ENCODE measurements at places on chromosomes 13 and 19. TPM values are rescaled to one million over a fixed set of nuclear protein-coding genes. Genes with fewer than 3 reads are reported as not detected.

Gene LILRB5
- 0.09 TPM for total RNA-seq

Gene CYP2S1
- total RNA-seq, result 173 TPM

Gene LSR
- 130 TPM for total RNA-seq

Gene TRIP10
- total RNA-seq, result 61.5 TPM

Gene SMIM44
- total RNA-seq, result not detected

Gene TPRX2
- total RNA-seq, result not detected

Gene ZNF492
- total RNA-seq, result 0.17 TPM

Gene LRRC25
- total RNA-seq, result 0.18 TPM

Gene FAM124A
- total RNA-seq, result 41.2 TPM

GRCh38 chr13:33860526-33860925 lies 42.6 kb downstream of the RFC3 start:
- no peak overlapping the region for H3K27ac ChIP-seq
- no peak overlapping the region for H3K4me3 ChIP-seq
- H3K27me3 ChIP-seq, result no peaks in the 10 kb centered on the region
- no peak for DNase-seq

- H3K27ac ChIP-seq, result no peak overlapping the region
- no peaks in the 10 kb centered on the region for H3K27me3 ChIP-seq
- no peaks in the 10 kb centered on the region for H3K36me3 ChIP-seq
- H3K4me1 ChIP-seq, result peaks cover 31% of the 10 kb centered on the region
These were observed 762.2 kb downstream of the EFNB2 start for GRCh38 chr13:105773241-105773640.

GRCh38 chr13:98221234-98221633 lies 44.2 kb upstream of the RNF113B start:
- no peaks in the 10 kb centered on the region for H3K27me3 ChIP-seq
- H3K4me3 ChIP-seq, result no peak overlapping the region
- peaks cover 36% of the 10 kb centered on the region for H3K4me1 ChIP-seq
- DNase-seq, result no peak

GRCh38 chr19:54448040-54448773 lies 792 bp upstream of the LENG8 start:
- H3K36me3 ChIP-seq, result peaks cover 37% of the 10 kb centered on the region
- DNase-seq, result peak; percentile 46
- H3K27me3 ChIP-seq, result peaks cover 2% of the 10 kb centered on the region
- H3K4me3 ChIP-seq, result peak overlapping the region; percentile 99
- H3K27ac ChIP-seq, result peak overlapping the region; percentile 99
- peaks cover 25% of the 10 kb centered on the region for H3K4me1 ChIP-seq

GRCh38 chr19:2324220-2324948 lies 4.0 kb downstream of the LSM7 start:
- no peak overlapping the region for H3K27ac ChIP-seq
- H3K4me1 ChIP-seq, result peaks cover 13% of the 10 kb centered on the region
- no peaks in the 10 kb centered on the region for H3K27me3 ChIP-seq
- no peak for DNase-seq
- H3K4me3 ChIP-seq, result no peak overlapping the region

GRCh38 chr13:112687836-112688559 lies 1.8 kb upstream of the ATP11A start:
- no peak for DNase-seq
- peak overlapping the region; percentile 73 for H3K4me3 ChIP-seq
- peak overlapping the region; percentile 76 for H3K27ac ChIP-seq
- peaks cover 36% of the 10 kb centered on the region for H3K4me1 ChIP-seq
- H3K27me3 ChIP-seq, result no peaks in the 10 kb centered on the region

DNA sequence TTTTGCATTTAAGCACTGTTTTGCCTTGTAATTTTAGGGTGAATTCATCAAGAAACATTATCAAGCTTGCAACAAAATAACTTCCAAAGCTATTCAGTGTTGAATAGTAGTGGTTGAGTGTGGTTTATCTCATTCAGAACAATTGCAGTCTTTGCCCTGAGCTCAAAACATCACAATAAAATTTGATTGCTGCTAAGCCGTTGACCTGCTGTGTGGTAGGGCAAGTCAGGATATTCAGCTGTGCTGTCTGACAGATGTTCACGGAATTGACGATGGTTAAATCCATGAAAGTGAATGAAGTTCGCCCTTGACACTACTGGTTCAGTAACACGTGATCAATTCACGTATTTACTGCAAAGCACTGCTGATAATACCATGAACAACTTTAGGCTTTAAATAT lies 66.9 kb downstream of the GJA3 start:
- H3K27me3 ChIP-seq, result no peaks in the 10 kb centered on the region
- no peak overlapping the region for H3K4me3 ChIP-seq
- peak overlapping the region; percentile 46 for H3K27ac ChIP-seq
- peaks cover 17% of the 10 kb centered on the region for H3K4me1 ChIP-seq
- no peak for DNase-seq
- H3K36me3 ChIP-seq, result no peaks in the 10 kb centered on the region

DNA sequence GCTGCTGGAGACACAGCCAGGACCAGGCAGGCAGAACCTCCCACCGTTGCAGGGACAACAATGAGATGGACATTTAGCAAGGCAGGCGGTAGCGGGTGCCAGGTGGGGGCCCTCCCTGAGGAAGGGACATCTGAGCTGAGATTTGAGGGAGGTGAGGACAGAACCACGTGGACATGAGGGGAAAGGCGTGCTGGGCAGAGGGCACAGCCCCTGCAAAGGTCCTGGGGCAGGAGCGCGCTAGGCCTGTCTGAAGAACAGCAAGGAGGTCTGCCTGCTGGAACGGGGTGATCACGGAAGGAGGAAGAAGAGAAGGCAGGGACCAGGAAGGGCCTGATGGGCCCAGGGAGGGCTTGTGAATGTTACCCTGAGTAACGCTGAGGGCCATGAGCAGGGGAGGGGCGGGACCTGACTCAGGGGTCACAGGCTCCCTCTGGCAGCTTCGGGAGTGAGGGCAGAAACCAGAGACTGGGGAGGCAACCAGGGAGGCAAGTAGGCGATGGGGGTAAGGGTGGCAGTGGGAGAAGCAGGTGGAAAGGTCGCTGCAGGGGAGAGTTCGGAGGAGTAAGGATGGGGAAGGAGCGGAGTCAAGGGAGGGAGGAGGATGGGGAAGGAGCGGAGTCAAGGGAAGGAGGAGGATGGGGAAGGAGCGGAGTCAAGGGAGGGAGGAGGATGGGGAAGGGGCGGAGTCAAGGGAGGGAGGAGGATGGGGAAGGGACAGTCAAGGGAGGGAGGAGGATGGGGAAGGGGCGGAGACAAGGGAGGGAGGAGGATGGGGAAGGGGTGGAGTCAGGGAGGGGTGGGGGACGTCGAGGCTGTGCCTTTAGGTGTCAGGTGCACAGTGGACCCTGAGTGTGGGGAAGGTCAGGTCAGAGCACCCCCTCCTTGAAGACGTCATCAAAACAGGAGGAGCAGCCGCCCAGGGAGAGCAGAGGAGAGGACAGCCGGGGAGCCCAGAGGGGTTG lies 15.7 kb upstream of the B3GNT3 start:
- no peaks in the 10 kb centered on the region for H3K27me3 ChIP-seq
- H3K36me3 ChIP-seq, result peaks cover 6% of the 10 kb centered on the region
- H3K4me1 ChIP-seq, result peaks cover 16% of the 10 kb centered on the region
- H3K4me3 ChIP-seq, result peak overlapping the region; percentile 83

GRCh38 chr19:39405958-39406655 lies 540 bp upstream of the ZFP36 start:
- peak; percentile 78 for DNase-seq
- H3K27ac ChIP-seq, result peak overlapping the region; percentile 94
- no peaks in the 10 kb centered on the region for H3K27me3 ChIP-seq
- peaks cover 8% of the 10 kb centered on the region for H3K36me3 ChIP-seq

DNA sequence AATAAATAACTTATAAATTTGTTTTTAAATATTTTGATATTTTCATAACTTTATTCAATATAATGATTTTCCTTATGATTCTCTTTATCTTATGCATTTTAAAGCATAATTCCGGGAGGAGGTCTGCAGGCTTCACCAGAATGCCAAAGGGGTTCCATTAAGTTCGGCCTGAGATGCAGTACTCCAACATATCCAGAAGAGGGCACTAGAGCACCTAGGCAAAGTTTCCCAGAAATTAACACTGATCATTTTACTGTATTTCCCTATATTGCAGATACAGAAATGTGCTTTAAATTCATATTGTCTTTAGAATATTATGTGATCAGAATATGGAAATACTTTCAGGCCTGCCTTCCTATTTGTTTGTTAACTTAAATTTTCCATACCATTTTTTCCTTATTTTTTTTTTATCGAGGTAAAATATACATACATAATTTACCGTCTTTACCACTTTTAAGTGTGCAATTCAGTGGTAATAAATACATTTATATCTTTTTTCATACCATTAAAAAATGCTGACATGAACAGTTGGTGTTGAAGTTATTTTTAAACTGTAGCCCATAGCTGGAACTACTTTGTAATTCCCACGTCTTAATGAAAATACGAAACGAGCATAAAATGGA lies 58.9 kb upstream of the TM9SF2 start:
- H3K36me3 ChIP-seq, result no peaks in the 10 kb centered on the region
- DNase-seq, result peak; percentile 27
- H3K4me3 ChIP-seq, result no peak overlapping the region
- H3K27me3 ChIP-seq, result no peaks in the 10 kb centered on the region
- no peak overlapping the region for H3K27ac ChIP-seq
- peaks cover 32% of the 10 kb centered on the region for H3K4me1 ChIP-seq

GRCh38 chr13:105915146-105915850 lies 620.2 kb downstream of the EFNB2 start:
- H3K4me3 ChIP-seq, result no peak overlapping the region
- H3K36me3 ChIP-seq, result 0 out of 2 replicates have a peak, but pooled peaks cover 4% of the 10 kb centered on the region
- H3K27me3 ChIP-seq, result no peaks in the 10 kb centered on the region
- H3K27ac ChIP-seq, result no peak overlapping the region
- H3K4me1 ChIP-seq, result peaks cover 17% of the 10 kb centered on the region

GRCh38 chr13:27573265-27573664 lies 47.1 kb downstream of the LNX2 start:
- 0 out of 2 replicates have a peak, but pooled peaks cover 8% of the 10 kb centered on the region for H3K36me3 ChIP-seq
- H3K4me3 ChIP-seq, result no peak overlapping the region
- H3K27ac ChIP-seq, result peak overlapping the region; percentile 41
- DNase-seq, result no peak
- H3K27me3 ChIP-seq, result no peaks in the 10 kb centered on the region
- H3K4me1 ChIP-seq, result no peaks in the 10 kb centered on the region

- no peak overlapping the region for H3K27ac ChIP-seq
- no peak for DNase-seq
- peaks cover 27% of the 10 kb centered on the region for H3K4me1 ChIP-seq
- H3K4me3 ChIP-seq, result no peak overlapping the region
- H3K27me3 ChIP-seq, result no peaks in the 10 kb centered on the region
These were observed 81.6 kb downstream of the CHST8 start for GRCh38 chr19:33703438-33703750.

DNA sequence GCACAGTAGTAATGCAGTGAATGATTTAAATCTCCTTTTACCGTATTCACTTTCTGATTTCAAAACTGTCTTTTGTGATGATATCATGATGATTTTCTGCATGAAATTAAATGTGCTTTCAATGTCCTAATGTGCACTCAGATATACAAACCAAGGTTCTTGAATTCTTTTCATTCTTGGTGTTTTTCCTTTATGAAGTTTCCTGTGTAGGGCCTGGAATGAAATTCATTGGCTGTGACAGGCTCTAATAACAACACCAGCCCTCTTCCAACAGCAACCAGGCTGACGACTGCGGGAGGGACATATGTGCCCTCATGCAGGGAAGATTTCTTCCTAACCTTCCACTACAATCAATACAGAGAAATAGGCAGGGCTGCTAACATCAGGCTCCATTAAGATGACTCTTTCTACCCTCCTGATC lies 1052.0 kb downstream of the DIAPH3 start:
- no peaks in the 10 kb centered on the region for H3K36me3 ChIP-seq
- H3K27me3 ChIP-seq, result no peaks in the 10 kb centered on the region
- no peak for DNase-seq
- peaks cover 10% of the 10 kb centered on the region for H3K4me1 ChIP-seq
- no peak overlapping the region for H3K27ac ChIP-seq

- no peak for DNase-seq
- H3K4me1 ChIP-seq, result no peaks in the 10 kb centered on the region
- no peaks in the 10 kb centered on the region for H3K27me3 ChIP-seq
- H3K4me3 ChIP-seq, result no peak overlapping the region
- H3K36me3 ChIP-seq, result peaks cover 16% of the 10 kb centered on the region
- 0 out of 2 replicates have a peak overlapping the region, but pooled peaks have one; percentile 1 for H3K27ac ChIP-seq
These were observed 5.5 kb upstream of the SULT2A1 start for GRCh38 chr19:47891622-47891922.

DNA sequence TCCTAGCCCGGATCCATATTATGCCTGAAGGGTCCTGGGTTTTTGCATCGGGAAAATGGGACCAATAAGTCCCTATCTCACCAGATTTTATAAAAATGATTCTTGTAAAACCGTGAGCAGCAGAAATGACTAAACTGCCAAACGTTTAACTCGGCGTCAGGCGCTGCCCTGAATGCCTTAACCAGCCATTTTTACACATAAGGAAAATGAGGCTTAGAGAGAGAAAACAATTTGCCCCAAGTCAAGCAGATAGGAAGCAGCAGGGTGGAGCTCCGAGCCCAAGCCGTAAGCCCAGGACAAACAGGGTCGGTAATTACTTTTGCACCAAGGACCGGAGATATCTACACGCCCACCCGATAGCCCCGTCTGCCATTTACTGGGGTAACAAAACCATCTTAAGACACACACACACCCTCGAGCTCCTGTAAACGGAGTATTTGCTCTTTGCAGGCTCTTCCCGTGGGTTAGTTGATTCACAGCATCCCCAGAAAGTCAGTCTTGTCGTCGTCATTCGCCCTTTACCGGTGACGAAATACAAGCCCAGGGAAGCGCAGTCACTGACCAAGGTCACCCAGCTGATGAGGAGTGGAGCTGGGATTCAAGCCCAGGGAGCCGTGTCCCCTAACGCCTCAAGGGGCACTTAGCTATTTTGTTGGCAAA lies 16.0 kb upstream of the MRI1 start:
- no peaks in the 10 kb centered on the region for H3K27me3 ChIP-seq
- peak overlapping the region; percentile 96 for H3K4me3 ChIP-seq
- no peak for DNase-seq
- peak overlapping the region; percentile 92 for H3K27ac ChIP-seq
- H3K4me1 ChIP-seq, result peaks cover 9% of the 10 kb centered on the region

DNA sequence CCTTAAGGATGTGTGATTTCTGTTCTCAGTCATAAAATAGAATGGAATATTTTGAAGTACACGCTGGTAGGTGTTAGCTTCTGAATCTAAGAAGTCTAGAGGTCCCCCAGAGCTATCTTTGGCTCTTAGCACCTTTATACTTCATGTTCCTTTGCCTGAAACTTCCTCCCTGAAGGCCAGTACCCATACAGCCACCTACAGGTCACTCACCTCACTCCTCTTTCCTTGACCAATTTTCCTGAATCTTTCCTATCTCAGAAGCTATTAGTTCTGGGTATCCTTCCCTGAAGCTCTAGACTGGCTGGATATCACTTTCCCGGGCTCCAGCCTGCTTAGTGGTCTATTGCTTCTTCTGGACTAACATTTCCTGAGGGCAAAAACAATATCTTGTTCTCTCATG lies 93.4 kb upstream of the EDNRB start:
- H3K27ac ChIP-seq, result no peak overlapping the region
- peaks cover 17% of the 10 kb centered on the region for H3K36me3 ChIP-seq
- H3K4me1 ChIP-seq, result peaks cover 22% of the 10 kb centered on the region
- H3K4me3 ChIP-seq, result no peak overlapping the region

Data from WTC11 (cell line).